Fibroblast of the aortic adventitia (primary cell): ENCODE measurements at places on chromosomes 7 and 10.
A peak's percentile ranks its signal among the peaks of the same experiment; 100 is the strongest.

GRCh38 chr7:21293771-21294170 lies 134.1 kb upstream of the SP4 start:
- no peak for DNase-seq

GRCh38 chr7:106143711-106144337 lies 31.7 kb upstream of the SYPL1 start:
- DNase-seq: no peak

DNA sequence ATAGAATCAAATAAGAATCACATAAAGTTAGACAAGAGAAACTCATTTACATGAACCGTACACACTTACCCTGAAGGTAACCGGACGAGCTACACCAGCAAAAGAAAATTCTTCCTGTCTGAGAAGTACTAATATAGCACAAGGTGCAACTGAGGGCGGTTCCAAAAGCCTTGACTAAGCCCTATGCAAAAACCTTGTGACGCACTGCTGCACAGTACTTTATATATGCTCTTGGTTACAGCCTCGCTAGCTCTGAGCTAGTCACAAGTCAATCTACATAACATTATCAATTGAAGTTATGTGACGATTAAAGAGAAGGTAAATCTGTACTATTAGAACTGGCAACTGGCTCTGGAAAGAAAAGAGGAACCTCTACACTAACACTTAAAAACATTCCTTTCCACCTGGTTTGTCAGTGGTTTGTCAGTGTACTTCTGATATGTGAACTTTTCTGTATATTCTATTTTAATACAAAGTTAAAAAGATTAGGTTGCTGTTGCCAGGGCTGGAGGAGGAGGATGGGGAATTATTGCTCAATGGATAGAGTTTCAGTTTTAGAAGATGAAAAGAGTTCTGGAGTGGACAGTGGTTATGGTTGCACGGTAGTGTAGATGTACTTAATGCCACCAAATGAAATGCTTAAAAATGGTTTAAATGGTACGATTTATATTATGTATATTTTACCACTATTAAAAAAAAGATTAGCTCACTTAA lies 21.6 kb downstream of the NT5C3A start:
- peak; percentile 61 for DNase-seq

DNA sequence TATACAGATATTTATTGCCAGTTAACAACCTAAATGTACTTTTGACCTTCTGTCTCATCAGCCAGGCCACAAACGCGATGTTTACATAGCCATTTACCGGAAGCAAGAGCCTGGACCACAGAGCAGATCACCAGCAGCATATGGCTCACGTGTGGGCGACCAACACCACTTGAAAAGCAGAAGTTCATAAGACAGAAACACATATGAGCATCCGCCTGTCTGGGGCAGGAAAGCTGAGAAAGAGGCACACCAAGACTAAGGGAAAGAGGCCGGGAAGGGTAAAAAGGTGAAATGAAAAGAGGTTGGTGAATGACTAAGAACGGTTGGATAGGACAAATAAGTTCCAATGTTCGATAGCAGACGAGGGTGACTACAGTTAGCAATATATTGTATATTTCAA lies 1.3 kb downstream of the ABCB1 start:
- no peak for DNase-seq

DNA sequence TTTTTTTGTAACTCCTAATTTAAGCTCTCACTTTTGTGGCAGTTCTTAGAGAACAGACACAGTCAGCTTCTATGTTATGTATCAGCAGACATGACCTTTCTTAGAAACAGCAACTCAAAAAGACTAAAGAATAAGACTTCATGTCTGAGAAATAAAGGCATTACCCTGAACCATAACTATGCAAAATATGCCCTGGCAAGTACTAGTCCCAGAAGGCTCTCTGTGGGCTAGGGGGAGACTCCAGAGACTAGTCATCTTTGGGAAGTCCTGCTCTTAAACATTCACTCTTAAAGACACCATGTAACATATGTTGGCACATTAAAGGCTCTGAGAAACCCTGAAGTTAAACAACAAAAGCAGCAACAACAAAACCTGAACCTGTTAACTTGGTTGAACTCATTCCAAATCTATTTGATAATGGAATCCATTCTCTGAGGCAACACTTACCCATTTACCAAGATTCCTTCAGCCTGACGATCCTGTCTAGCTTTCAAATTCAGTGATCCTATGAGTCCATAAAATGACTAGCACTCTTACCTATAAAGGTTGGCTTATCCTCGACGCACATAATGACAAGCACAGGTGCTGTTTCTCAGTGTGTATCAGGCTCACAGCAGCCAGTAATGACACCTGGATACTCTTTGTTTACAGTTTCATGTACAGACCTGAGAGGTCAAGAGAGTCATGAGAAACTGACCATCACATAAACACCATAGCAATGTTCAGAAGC lies 62.3 kb downstream of the OSBPL3 start:
- DNase-seq: peak; percentile 89

DNA sequence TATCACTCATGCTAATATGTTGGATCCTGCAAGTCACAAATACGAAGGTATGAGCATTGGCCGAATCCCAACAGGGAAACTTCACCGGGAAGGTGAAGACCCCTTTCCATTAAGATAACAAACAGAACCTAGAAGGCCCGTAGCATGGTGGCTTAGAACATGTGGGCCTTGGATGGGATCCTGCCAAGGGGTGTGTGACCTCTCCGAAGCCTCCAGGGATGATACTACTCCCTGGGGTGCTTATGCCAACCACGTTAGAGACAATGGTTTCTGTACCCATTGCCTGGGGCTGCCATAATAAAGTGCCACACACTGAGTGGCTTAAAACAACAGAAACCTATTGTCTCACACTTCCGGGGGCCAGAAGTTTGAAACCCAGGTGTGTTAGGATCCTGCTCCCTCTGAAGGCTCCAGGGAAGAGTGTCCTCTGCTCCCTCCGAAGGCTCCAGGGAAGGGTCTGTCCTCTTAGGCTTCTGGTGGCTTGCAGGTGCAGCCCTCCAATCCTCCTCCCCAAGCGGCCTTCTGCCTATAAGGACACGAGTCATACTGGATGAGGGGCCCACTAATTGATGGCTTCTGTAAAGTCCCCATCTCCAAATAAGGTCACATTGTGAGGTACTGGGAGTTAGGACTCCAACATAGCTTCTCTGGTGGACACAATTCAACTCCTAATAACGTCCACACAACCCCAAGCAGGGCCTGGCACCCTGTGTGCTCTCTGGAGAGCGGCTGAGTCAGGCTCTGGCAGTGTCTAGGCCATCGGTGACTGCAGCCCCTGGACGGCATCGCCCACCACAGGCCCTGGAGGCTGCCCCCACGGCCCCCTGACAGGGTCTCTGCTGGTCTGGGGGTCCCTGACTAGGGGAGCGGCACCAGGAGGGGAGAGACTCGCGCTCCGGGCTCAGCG lies 992 bp upstream of the MGMT start:
- peak; percentile 2 for DNase-seq

DNA sequence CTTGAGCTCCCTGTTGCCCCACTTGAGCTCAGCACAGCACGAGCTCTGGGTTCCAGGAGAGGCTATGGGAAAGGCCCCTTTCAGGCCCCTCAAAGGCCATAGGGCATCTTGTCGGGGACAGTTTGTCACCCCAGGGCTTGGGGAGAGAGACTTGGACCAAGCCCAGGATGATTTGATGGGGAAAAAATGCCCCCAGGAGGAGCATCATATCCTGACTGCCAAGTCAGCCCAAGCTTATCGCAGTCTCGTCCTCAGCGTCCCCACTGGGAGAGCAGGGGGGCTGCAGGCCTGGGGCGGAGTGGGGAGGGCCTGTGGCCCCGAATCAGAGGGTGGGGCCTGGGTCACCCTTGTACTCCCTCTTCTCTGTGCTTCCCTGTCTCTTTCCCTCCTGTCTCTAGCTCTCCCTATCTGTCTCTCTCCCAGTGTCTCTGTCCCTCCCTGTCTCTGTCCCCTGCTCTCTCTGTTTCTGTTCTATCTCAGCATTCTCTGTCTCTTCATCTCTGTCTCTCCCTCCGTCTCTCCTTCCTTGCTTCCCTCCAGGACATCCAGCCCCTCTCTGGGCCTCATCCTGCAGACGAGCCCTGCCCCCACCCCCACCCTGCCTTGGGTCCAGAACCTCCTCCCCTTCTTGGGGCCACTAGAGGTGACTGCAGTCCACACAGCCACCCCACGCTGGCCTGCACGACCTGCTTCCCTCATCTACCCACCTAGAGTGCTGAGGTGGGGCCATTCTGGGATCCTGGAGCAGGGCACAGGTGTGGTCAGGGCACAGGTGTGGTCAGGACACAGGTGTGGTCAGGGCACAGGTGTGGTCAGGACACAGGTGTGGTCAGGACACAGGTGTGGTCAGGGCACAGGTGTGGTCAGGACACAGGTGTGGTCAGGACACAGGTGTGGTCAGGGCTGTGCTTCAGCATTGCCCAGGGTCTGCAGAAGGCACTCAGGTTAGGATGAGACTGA lies 17.3 kb upstream of the GRIFIN start:
- DNase-seq: no peak

DNA sequence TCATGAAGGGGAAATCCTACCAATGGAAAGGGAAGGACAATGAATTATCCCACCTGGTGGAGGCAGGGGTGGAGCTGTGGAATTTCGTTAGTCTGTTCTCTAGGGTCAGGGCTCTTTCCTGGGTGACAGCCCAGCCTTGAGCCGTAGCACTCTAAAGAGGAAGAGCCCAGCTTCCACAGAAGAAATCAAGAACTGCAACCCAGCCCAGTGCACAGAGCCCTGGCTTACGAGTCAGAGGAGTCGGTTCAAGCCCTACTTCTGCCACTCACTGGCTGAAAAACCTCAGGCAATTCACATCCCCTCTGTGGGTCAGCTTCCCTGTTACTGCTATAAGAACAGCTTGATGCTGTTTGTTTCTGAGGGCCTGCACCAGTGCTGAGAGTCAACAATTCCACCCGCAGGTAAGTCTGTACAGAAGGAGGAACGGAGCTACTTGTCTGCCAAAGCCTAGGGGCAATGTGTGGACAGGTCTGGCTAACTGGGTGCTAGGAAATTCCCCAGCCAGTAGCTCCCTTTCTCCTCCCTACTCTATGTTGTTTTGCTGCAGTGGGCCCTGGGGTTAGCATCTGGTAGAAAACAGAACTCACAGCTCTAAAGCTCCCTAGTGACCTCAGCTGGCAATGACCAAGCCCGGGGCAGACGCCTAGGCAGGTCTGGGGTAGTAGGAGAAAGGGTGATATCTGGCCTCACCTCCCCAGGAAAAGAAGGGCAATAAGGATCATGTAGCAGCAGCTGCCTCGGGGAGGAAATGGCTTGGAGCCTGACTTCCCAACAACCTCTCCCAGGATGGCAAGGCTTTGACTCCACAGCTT lies 3.3 kb downstream of the AVPI1 start:
- peak; percentile 55 for DNase-seq

- no peak for DNase-seq
Measured at GRCh38 chr10:99325281-99325680, 3.9 kb upstream of the CNNM1 start.

GRCh38 chr10:109743574-109743973 lies 179.7 kb downstream of the XPNPEP1 start:
- DNase-seq: no peak

GRCh38 chr7:108122181-108122580 lies 8.0 kb downstream of the LAMB4 start:
- DNase-seq: no peak

GRCh38 chr10:14003517-14004184 lies 327.1 kb downstream of the FRMD4A start:
- DNase-seq: no peak

GRCh38 chr7:110637252-110637651 lies 453.7 kb upstream of the LRRN3 start:
- DNase-seq: no peak

DNA sequence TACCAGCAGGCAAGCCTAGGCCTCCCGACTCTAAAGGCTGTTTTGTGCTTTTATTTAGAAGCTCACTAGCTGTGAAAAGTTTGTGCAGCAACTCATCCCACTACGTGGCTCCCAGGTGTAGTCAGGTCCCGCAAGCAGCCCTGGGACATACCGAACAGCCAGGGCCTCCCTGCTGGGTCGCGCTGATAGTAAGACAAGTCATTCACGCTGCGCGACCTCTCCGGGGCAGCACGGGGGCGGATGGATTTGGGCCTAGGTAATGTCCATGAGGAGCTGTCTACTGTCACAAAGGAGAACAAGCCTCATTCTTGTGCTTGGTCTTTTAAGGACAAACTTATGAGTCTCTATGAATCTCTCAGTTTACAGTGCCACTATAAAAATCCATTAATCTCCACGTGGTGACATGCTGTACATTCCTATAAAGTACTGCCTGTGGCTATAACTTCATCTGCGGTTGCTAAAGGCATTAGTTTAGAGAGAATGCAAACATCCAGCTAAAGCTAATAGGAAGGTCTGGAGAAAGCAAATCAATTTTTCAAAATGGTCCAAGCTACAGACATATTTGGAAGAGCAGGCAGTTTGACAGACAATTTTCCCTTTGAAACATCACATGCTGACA lies 546.8 kb downstream of the PHTF2 start:
- no peak for DNase-seq

- DNase-seq: no peak
Measured at GRCh38 chr7:37074370-37074769, 350.1 kb upstream of the AOAH start.

- DNase-seq: no peak
Measured at GRCh38 chr7:1975179-1975578, 257.6 kb downstream of the MAD1L1 start.

DNA sequence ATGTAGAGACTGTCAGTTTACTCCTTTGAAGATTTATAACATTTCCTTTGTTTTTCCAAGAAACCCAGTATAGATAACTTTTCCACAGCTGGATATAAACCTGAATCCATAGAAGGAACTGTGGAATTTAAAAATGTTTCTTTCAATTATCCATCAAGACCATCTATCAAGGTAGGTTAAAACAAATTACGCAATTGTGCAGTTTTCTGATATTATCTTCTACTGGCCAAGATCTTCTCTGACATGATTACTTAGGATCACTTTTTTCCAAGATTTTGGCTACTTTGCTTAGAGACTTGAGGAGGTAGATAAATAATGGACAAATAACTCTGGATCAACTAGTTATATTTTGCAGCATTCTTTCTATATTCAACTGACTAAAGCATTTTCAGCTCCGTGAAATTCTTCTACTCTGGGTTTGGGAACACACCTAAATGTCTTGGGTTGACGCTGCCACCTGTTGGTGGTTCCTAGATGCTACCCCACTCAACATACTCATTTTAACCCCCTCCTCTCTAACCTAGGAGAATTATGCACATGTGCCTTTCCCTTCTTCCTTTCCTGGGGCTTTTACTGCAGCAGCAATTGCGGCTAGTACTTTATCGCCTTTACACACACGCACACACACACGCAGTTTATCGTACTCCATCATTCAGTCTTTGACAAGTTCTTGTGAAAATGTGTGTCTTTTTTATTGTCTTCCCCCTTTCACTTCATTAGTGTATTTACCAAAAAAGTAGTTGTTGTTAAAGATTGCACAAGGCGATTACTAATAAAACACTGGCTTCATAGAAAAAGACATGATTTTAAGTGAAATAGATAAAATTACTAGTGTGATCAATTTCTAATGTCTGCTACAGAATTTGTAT lies 32.7 kb downstream of the ABCB5 start:
- DNase-seq: peak; percentile 47

GRCh38 chr10:13915710-13916109 lies 328.9 kb downstream of the PRPF18 start:
- no peak for DNase-seq

- DNase-seq: peak; percentile 60
Measured at GRCh38 chr7:22348379-22348778, 8.6 kb downstream of the RAPGEF5 start.

GRCh38 chr7:27364344-27364758 lies 121.7 kb downstream of the EVX1 start:
- peak; percentile 87 for DNase-seq

- DNase-seq: no peak
Measured at GRCh38 chr7:44398953-44399574, 73.7 kb upstream of the CAMK2B start.

GRCh38 chr10:31123946-31124345 lies 92.3 kb upstream of the ZNF438 start:
- DNase-seq: no peak
